ENCODE measurements at places on chromosomes 12 and 14.

DNA sequence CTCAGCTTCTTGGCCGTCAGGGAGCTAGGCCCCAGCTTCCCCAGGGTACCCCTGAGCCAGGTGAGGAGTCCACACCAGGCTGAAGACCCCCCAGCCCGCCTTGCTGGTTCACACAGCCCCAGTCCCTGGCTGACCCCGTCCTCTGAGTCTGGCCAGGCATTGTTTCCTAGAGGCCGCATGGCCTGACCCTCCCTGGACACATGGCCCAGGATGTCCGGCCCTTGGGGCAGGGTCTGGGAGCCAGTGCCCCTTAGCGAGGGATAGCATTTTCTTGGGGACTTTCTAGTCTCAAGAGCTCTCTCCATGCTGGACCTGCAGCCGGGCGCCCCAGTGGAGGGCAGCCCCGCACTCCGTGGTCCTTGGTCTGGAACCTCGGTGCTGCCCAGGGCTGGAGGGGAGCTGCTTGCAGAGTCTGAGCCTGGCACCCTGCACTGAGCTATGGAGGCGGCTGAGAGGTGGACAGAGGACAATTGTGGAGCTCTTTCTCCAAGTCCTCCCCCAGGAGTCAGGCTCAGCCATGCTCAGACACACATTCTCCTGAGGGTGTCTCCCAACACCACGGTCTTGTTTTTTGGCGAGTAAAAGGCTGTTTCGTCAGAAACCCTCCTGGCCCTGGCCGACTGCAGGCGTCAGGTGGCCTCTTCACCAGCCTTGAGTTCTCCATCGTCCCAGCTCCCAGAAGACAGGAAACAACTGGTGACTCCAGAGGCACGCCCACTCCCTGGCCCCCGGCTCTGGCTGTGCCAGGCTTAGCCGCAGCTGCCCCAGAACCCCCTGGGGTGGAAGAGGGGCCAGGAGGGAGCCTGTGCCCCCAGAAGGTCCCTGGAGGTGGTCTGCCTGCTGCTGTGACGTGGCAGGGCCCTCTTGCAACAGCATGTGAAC is 17.6 kb upstream of the CRIP2 start:
- no peak for DNase-seq

DNA sequence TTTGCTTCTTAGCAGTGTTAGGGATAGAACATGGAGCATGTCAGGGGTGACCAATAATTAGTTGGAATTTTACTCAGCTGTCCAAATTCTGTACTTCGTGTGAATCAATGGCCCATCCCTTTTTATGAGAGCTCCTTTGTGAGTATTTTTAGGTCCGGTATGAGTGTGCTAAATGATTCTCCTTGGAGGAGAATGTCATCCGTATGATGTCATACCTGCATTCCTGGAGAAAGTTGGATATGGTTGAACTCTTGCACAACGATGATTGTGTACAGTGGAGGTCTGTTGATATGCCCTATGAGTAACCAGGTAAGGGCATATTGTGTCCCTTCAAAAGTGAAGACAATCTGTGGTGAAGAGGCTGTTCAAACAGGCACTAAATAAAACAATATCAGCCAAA is 400.8 kb downstream of the GXYLT1 start:
- DNase-seq = no peak

GRCh38 chr14:67002994-67003753 is 186.1 kb upstream of the GARIN2 start:
- DNase-seq = no peak

DNA sequence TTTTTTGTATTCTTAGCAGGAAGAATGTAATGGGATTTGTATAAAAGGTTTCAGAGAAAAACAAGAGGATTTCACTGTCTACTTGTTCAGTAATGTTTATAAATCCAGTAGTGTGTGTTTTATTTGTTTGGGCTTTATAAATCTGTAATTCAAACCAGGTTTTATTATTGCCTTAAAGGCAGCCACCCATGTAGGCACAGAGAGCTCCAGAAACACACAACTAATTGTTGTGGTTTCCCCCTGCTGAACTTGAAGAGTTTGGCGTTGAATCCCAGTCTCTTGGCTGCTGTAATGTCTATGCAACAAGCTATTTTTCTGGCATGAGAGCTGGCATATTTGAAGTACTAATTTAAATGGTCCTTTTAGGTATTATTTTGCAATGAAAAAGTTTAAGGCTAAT is 63.4 kb upstream of the SLCO1C1 start:
- no peak for DNase-seq

DNA sequence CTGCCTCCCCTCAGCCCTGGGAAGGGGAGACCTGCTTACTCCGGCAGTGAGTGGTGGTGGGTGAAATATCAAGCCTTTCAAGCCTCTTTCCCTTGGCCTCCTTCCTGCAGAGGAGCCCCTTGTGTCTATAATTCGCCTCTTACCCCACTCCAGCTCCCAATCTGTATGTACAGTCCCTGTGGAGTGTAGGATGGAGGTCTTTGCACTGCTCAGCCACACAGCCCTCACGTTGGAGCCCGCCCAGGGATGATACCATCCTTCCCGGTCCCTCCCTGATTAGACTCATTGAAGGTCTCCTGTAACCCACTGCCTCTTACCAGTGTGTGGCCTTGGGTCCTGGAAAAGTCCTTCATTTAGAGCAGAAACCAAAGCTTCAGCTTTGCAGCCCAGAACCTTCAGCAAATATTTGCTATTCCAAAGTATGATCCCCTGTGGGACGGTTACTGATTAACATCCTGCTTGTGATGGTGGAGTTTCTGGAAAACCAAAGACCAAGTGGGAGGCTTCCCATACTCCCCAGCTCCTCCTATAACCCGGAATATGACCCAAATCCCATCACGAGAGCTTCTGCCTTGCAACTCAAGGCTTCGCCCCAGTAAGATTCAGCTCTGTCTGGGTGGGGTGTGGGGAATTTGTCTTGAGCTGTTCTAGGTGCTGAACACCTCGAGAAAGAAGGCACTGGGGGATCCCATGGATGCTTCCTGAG is at the start of gene SERPINA10:
SERPINA10 (minus strand) TSS at position 397 of the 706 bp plus-strand sequence. CDS start 2,675 bp downstream, outside the sequence.
- no peak for DNase-seq

GRCh38 chr14:55153951-55154350 is 24.9 kb downstream of the LGALS3 start:
- DNase-seq = no peak

- no peak for DNase-seq
Observed at GRCh38 chr14:59787045-59787674, 83.4 kb downstream of the RTN1 start.

DNA sequence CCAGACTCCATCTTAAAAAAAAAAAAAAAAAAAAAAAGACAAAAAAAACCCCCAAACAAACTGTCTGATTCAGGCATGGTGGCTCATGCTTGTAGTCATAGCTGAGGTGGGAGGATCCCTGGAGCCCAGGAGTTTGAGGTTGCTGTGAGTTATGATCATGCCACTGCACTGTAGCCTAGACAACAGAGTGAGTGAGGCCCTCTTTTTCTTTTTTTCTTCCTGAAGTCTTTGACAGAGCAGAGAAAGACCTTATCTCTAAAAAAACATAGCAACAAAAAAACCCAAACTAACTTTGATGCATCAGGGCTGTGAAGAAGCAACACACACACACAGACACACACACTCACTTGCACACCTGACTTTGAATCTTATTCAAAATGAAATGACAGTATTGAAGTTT is 7.7 kb upstream of the AMN1 start:
- DNase-seq = no peak

DNA sequence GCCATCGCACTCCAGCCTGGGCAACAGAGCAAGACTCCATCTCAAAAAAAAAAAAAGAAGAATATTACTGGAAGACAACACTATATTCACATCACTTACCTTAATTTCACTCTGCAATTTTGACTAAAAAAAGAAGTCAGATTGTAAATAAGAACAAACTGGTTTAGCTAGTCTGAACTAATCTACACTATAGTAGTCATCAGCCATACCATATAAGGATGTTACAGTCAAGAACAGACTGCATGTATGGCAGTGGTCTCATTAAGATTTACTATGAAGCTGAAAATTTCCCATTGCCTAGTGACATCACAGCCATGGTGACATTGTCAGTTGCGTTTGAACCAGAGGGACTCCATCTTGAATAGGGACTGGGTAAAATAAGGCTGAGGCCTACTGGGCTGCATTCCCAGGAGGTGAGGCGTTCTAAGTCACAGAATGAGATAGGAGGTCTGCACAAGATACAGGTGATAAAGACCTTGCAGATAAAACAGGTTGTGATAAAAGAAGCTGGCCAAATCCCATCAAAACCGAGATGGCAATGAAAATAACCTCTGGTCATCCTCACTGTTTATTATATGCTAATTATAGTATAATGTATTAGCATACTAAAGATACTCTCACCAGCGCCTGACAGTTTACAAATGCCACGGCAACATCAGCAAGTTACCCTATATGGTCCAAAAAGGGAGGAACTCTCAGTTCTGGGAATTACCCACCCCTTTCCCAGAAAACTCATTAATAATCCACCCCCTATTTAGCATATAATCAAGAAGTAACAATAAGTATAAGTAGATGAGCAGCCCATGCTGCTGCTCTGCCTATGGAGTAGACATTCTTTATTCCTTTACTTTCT is 51.2 kb downstream of the OSBPL8 start:
- no peak for DNase-seq

DNA sequence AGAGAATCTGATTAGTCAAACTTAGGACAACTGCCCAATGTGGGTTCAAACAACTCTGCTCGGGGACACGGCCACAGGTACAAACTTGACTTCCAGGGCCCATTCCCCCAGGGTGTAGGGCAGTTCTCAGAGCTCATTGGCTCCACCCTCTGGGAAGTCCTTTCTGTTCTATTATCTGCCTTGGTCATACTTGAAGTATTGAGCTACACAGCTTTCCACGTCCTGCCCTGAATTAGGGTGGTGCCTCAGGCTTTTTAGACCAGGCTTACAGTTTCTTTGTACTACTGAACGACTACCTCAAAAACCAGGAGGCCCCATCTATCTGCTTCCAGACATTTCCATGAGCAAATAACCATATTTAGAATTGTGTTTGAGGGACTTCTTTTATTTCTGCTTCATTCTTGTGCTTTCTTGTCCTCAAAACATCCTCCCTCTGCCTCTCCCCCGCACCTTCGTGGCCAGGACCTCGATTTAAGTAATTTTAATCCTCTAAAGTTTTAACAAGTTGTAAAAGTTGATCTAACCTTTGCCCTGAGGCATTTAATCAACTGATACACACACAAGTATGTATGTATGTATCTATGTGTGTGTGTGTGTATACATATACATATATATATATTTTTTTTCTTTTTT is 281.7 kb upstream of the AMIGO2 start:
- DNase-seq = peak; percentile 50

GRCh38 chr12:92912052-92912451 is 17.0 kb downstream of the EEA1 start:
- no peak for DNase-seq

GRCh38 chr14:100679707-100680438 is 46.8 kb upstream of the DLK1 start:
- no peak for DNase-seq

- DNase-seq = no peak
Observed at GRCh38 chr12:78385541-78385940, 479.0 kb upstream of the SYT1 start.
